ENCODE measurements at places on chromosomes 6 and 20. TPM values are rescaled to one million over a fixed set of nuclear protein-coding genes. Genes with fewer than 3 reads are reported as not detected.

DNA sequence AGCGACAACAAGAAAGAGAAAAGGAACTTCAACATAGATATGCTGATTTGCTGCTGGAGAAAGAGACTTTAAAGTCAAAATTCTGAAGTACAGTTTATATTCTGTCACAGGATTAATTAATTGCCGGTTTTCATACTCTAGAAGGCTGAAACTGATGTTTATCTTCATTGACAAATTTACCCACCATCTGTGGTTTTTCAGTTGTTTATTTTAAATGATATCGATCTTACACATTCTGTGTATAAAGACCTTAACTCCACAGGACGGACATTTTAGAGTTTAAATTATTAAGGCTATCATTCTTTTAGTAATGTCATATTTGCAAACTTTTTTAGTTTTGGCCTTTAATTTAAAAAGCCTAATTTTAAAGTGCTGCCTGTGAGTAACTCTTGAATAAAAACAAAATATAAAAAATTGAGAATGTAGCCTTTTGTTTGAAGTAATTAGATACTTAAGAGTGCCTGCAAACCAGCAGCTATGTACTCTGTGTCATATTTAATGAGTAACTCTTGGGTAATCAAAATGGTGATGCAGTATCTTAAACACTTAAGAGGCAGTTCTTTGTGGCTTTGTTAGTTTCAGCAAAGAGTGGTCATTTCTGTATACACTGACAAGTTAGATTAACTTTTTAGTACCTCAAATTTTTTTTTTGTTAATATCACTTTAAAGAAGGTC is 59.3 kb downstream of the CDC5L start:
- peak; percentile 40 for DNase-seq

The TREML2 gene
- total RNA-seq: not detected

- no peak for DNase-seq
Measured at GRCh38 chr6:45756606-45757005, 259.1 kb downstream of the CLIC5 start.

DNA sequence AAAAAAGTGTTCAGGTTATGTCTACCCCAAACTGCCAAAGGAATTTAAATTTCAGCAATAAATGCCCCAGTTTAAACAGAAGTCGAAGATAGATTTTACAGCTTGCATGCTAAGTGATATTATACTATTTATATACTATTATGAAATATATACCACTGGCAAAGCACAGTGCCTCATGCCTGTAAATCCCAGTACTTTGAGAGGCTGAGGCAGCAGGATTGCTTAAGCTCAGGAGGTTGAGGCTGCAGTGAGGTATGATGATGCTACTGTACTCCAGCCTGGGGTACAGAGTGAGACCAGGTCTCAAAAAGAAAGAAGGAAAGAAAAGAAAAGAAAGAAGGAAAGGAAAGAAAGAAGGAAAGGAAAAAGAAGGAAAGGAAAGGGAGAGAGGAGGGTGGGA is 102.1 kb downstream of the MTFR2 start:
- no peak for DNase-seq

- no peak for DNase-seq
Measured at GRCh38 chr20:51637241-51637640, 94.7 kb upstream of the NFATC2 start.
